ENCODE measurements at places on chromosomes 2 and 18.

DNA sequence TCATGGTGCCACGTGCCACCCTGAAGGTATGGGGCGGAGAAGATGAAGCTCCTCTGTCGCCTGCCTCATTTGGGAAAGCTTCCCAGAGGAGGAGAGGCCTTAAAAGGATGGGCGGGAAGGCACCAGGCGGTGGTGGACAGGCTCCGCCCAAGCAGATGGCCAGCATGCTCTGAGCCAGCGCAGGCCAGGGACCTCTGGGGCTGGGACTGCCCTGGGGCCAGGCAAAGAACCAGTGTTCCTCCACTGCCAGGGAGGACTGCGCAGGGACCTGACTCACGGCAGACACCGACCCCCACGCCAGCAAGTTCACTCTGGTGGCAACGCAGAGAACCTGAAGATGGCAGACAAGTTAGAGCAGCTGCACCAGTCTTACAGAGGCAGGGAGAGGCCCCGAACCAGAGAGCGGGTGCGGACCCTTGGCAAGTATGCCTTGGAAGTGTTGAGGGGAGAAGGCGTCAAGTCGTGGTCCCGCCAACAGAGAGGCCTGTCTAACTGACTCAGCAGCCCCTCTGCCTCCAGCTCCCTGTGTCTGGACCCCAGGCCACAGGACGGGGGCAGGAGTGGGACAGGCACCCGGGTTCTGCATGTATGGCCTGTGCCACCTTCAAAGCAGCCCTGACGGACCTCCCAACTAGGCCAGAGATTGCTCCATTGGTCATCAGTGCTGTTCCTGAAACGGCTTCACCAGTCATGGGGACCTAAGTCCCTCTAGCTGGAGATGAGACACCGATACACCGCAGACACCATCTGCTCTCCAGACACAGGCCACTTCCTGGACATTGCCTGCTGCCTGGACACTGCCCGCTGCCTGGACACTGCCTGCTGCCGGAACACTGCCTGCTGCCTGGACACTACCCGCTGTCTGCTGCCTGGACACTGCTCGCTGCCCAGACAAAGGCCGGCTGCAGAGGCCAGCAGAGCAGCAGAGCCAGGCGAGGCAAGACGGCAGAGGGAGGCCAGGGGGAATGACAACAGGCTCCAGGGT is 124.7 kb downstream of the HDAC4 start:
- H3K27ac ChIP-seq = peak overlapping the region; percentile 79
- no peaks in the 10 kb centered on the region for H3K36me3 ChIP-seq
- DNase-seq = peak; percentile 52
- H3K4me3 ChIP-seq = no peak overlapping the region

DNA sequence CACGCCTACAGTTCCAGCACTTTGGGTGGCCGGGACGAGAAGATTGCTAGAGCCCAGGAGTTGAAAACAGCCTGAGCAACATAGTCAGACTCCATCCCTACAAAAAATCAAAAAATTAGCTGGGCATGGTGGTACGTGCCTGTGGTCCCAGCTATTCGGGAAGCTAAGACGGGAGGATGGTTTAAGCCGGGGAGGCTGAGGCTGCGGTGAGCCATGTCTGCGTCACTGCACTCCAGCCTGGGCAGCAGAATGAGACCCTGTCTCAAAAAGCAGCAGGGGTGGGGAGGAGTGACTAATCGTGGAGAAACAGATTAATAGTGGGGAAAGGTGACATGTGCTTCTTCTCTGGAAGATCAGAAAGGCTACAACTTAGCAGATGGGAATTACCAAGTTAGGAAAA is 58.1 kb upstream of the GPC1 start:
- no peak for DNase-seq
- no peak overlapping the region for H3K4me3 ChIP-seq
- no peak overlapping the region for H3K27ac ChIP-seq
- H3K36me3 ChIP-seq = no peaks in the 10 kb centered on the region
- H3K27me3 ChIP-seq = no peaks in the 10 kb centered on the region
- peaks cover 5% of the 10 kb centered on the region for H3K4me1 ChIP-seq

DNA sequence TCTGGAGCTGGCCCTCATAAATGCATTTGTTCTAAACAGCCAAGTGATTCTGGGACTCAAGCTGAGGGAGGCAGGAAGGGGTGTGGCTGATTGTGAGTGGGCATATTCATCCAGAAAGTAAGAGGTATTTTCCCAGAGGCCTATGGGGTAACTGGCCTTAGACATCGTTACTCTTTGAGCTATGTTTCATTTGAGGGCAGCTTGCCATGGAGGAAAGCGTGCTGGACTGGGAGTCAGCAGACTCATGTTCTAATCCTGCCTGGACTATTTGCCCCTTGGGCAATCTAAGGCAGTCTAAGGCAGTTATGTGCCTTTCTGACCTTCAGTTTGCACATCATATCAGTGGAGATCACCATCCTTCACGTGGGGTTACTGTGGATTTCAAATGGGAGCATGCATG is 93.5 kb upstream of the SLC14A2 start:
- no peaks in the 10 kb centered on the region for H3K4me1 ChIP-seq
- H3K27me3 ChIP-seq = no peaks in the 10 kb centered on the region
- peak; percentile 52 for DNase-seq
- no peaks in the 10 kb centered on the region for H3K36me3 ChIP-seq
- no peak overlapping the region for H3K4me3 ChIP-seq
- H3K27ac ChIP-seq = peak overlapping the region; percentile 1

- H3K4me1 ChIP-seq = no peaks in the 10 kb centered on the region
- no peak overlapping the region for H3K4me3 ChIP-seq
- no peak for DNase-seq
- no peaks in the 10 kb centered on the region for H3K36me3 ChIP-seq
- H3K27ac ChIP-seq = no peak overlapping the region
These were observed 74.8 kb upstream of the LGALSL start for GRCh38 chr2:64379186-64379585.

DNA sequence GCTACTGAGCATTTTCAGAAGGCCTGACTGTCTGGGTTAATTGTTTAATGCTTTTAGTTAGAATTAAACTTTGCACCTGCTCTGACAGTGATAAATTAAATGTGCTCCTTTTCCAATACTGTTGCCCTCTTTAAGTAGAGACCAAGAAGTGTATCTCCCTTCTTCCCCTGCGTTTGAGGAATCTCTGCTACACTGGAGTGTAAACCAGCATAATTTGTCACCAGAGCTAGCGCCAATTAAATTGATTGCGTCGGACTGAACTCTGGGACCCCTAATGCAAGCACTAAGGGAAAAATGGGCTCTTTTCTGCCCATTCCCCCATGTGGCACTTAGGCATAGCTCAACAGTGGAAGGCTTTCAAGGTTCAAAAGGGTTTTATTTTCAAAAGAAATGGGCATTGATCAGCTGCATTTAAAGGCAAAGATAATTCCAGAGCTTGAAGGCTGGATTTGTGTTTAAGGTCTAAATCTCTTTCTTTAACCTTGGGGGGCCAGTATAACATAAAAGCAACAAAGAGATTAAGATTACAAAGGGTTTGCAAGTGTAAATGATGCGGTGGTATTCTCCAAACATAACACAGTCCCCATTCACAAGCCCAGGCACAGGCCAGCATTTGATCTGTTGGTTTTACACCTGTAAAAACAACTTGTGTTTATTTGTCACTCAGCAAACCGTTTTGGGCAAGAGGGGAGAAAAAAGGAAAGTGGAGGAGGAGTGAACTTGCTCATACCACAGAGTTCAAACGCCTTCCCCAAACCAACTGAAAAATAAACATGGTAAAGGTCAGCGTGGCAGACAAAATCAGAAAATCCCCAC is 427.6 kb downstream of the BCL11A start:
- no peak overlapping the region for H3K27ac ChIP-seq
- DNase-seq = no peak
- H3K27me3 ChIP-seq = no peaks in the 10 kb centered on the region
- no peaks in the 10 kb centered on the region for H3K4me1 ChIP-seq
- H3K36me3 ChIP-seq = no peaks in the 10 kb centered on the region

GRCh38 chr2:210199186-210199765 is 26.0 kb downstream of the ACADL start:
- H3K27ac ChIP-seq = no peak overlapping the region
- no peak for DNase-seq
- peaks cover 16% of the 10 kb centered on the region for H3K36me3 ChIP-seq
- no peaks in the 10 kb centered on the region for H3K27me3 ChIP-seq
- no peaks in the 10 kb centered on the region for H3K4me1 ChIP-seq
- no peak overlapping the region for H3K4me3 ChIP-seq

- H3K4me3 ChIP-seq = no peak overlapping the region
- no peaks in the 10 kb centered on the region for H3K4me1 ChIP-seq
- no peaks in the 10 kb centered on the region for H3K27me3 ChIP-seq
- H3K36me3 ChIP-seq = no peaks in the 10 kb centered on the region
- no peak overlapping the region for H3K27ac ChIP-seq
These were observed 64.6 kb downstream of the THNSL2 start for GRCh38 chr2:88234760-88235159.

DNA sequence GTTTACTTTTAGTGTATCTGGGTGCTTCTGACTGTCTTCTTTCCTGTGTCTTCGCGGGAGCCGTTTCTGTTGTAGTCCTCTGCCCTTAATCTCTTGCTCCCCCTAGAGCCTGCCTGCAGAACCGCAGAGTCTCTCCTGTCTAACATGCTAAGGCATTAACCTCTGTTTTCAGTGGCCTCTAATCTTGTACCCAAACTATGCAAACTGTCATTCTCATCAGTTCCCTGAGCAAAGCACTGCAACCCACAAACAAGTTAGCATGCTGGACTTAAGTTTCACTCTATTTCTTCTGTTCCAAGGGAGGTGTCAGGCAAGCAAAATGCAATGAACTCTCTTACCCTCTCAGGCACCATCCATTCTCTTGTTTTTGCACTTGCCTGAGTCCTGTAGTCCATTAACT is 138.4 kb downstream of the OTX1 start:
- DNase-seq = no peak
- H3K4me3 ChIP-seq = no peak overlapping the region
- H3K4me1 ChIP-seq = no peaks in the 10 kb centered on the region
- no peaks in the 10 kb centered on the region for H3K36me3 ChIP-seq
- no peaks in the 10 kb centered on the region for H3K27me3 ChIP-seq

DNA sequence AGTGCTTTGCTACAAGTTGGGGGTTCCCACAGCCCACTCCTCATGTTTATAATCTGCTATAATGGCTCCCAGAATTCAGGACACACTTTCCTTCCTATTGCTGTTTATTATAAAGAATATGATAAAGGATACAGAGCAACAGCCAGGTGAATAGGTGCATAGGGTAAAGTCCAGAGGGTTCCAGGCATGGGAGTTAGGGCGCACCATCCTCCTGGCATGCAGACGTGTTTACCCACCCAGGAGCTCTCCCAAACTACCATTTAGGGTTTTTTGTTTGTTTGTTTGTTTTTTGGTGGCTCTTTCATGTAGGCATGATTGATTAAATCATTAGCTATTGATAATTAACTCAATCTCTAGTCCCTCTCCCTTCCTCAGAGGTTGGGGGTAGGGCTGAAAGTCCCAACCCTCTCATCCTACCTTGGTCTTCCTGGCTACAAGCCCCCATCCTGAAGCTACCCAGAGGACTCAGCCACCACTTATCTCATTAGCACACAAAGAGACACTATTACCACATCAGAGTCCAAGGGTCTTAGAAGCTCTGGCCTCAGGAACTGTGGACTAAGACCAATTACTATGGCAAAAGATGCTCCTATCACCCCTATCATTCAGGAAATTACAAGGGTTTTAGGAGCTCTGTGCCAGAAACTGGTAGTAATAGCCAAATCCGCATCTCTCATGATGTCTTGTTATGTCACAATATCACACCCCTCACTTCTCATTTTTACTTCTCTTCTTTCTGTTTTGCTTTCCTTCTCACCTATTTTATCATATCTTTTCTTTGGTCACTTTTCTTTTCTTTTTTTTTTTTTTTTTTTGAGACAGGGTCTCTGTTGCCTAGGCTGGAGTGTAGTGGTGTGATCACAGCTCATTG is 154.9 kb upstream of the TTC39C start:
- no peak overlapping the region for H3K4me3 ChIP-seq
- no peak for DNase-seq
- H3K36me3 ChIP-seq = peaks cover 37% of the 10 kb centered on the region
- H3K27ac ChIP-seq = peak overlapping the region; percentile 77
- H3K4me1 ChIP-seq = peaks cover 24% of the 10 kb centered on the region

- no peaks in the 10 kb centered on the region for H3K4me1 ChIP-seq
- no peaks in the 10 kb centered on the region for H3K27me3 ChIP-seq
- DNase-seq = no peak
- H3K4me3 ChIP-seq = no peak overlapping the region
- H3K27ac ChIP-seq = no peak overlapping the region
- no peaks in the 10 kb centered on the region for H3K36me3 ChIP-seq
These were observed 65.0 kb downstream of the ATAD2B start for GRCh38 chr2:23861952-23862351.

- no peak for DNase-seq
- H3K27ac ChIP-seq = no peak overlapping the region
- no peaks in the 10 kb centered on the region for H3K36me3 ChIP-seq
- H3K27me3 ChIP-seq = no peaks in the 10 kb centered on the region
- H3K4me1 ChIP-seq = peaks cover 49% of the 10 kb centered on the region
These were observed 136.5 kb upstream of the RND3 start for GRCh38 chr2:150624001-150624401.

DNA sequence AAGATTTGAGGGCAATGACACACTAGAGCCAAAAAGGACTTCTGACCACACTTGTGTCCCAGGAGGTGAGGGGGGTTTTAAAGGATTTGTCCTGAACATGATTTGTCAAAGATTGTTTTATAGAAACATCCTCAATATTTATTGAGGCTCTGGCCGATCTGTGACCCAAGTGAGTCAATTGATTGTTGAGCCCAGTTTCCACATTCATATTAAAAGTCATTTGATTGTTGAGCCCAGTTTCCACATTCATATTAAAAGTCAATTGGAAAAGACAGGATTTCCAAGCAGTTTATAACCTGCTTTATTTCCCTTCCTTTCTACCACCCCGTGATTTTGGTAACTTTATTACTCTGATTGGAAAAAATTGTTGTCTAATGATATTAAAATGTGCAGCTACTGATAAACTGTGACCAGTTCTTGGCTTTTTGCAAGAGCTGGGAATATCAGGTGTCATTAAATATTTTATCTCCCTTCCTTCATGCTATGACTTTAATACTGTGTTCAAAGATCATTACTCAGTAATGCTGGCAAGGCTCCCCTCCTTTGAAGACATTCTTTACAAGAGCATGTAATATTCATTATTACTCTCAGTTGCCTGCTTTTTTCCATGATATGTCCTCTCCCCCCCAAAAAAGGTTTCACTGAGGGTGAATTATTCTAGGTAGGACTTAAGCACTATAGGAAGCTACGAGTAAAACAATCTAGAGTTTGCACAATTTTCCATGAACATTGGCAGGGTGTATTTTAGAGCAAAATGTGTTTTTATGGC is 75.3 kb downstream of the HRH4 start:
- H3K36me3 ChIP-seq = no peaks in the 10 kb centered on the region
- H3K27me3 ChIP-seq = no peaks in the 10 kb centered on the region
- peak; percentile 8 for DNase-seq
- no peak overlapping the region for H3K4me3 ChIP-seq

GRCh38 chr18:48412339-48412929 is 3.3 kb upstream of the ZBTB7C start:
- H3K4me3 ChIP-seq = no peak overlapping the region
- no peak for DNase-seq
- H3K27ac ChIP-seq = no peak overlapping the region
- H3K27me3 ChIP-seq = no peaks in the 10 kb centered on the region
- H3K4me1 ChIP-seq = peaks cover 7% of the 10 kb centered on the region

GRCh38 chr2:121073320-121074210 is 211.4 kb downstream of the TFCP2L1 start:
- H3K4me1 ChIP-seq = no peaks in the 10 kb centered on the region
- no peak overlapping the region for H3K27ac ChIP-seq
- no peaks in the 10 kb centered on the region for H3K36me3 ChIP-seq

GRCh38 chr2:140863713-140864112 is 1267.1 kb downstream of the LRP1B start:
- H3K4me3 ChIP-seq = no peak overlapping the region
- no peak for DNase-seq
- H3K36me3 ChIP-seq = no peaks in the 10 kb centered on the region
- H3K27ac ChIP-seq = no peak overlapping the region
